Hematopoietic multipotent progenitor cell (in vitro differentiated cells): ENCODE measurements at places on chromosomes 1 and 21. TPM values are rescaled to one million over a fixed set of nuclear protein-coding genes. Genes with fewer than 3 reads are reported as not detected.

The CD1E gene
- total RNA-seq: not detected

The KRTAP12-4 gene
- not detected for total RNA-seq

The CDA gene
- total RNA-seq: 0.27 TPM

The BCAR3 gene
- 1.1 TPM for total RNA-seq

The WNT3A gene
- not detected for total RNA-seq

The B3GALNT2 gene
- total RNA-seq: 10.2 TPM

The OR2T2 gene
- under 0.01 TPM for total RNA-seq

The ACP6 gene
- total RNA-seq: 8.6 TPM

The GPX7 gene
- total RNA-seq: 92.1 TPM

DNA sequence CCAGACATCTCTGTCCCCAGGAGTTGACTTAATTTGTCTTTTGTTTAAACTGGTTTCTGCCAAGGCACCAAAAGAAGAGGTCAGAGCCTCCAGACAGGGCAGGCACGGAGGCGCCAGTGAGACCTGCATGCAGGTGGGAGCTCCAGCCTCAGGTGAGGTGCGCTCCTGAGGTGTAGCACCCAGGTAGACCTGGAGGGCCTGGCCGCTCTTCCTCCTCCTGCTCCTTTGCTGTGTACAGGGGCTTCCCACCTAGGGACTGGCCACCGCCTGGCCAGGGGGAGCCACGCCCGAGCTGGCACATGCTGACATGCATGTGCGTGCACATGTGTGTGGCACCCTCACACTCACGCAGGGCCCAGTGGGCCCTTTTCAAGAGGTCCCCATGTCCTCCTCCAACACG lies 158.7 kb downstream of the PEX14 start:
- no peak for DNase-seq

- DNase-seq: no peak
Measured at GRCh38 chr1:96011606-96012005, 710.0 kb upstream of the PTBP2 start.

- DNase-seq: no peak
Measured at GRCh38 chr1:7253118-7253480, 467.8 kb downstream of the CAMTA1 start.

DNA sequence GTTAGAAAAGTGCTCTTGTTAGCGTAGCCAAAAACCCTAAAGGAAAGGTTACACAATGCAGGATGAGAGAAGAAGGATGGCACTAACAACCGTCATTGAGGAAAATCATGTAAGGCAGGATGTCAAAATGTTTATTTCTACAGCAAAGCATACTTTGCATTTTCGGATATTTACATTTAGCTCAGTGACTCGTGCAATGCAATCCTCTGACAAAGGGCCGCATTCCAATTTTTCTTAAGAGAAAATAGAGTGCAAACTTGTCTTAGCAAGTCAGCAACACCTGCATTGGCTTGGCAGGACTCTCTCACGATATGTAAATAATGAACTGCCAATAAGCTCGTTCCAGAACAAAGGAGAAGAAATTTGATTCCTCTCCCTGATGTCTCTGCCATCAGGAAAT lies 33.3 kb downstream of the TIAM1 start:
- DNase-seq: no peak

DNA sequence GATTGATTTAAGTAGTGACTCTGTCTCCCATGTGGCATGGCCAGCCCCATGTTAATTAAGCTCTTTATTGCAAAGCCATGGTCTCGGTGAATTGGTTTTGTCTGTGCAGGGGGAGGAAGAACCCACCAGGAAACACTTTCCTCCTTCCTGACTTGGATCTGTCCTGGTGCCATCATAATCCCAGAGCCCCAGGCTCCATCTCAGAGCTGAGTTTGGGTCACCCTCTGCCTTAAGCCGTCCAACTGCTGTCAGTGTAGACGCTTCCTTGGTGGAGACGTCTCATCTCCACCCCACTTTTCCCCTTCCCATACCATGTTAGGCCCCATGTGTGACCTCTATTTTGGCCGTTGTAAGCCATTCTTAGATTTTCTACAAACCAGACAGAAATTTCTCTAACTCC lies 36.0 kb upstream of the COL6A2 start:
- no peak for DNase-seq

- peak; percentile 85 for DNase-seq
Measured at GRCh38 chr1:26110731-26111529, 694 bp upstream of the PDIK1L start.

DNA sequence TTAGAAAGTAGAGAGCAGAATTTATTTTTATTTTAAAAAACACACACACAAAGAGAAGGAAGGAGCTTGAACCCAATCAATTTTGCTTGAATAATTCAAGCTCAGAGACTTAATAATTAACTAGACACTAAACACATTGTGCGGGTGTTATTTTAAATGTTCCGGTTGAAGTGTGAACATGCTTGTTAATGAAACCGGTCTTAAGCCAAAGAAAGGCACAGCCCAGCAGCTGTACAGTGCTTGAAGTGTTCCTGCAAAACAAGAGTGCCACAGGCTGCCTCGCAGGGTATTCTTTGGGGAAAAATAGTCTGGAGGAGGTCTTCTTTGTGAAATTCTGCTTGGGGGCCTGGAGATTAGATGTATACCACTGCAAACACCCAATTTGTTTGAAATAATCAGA lies 2.2 kb upstream of the CDC42BPA start:
- DNase-seq: no peak

DNA sequence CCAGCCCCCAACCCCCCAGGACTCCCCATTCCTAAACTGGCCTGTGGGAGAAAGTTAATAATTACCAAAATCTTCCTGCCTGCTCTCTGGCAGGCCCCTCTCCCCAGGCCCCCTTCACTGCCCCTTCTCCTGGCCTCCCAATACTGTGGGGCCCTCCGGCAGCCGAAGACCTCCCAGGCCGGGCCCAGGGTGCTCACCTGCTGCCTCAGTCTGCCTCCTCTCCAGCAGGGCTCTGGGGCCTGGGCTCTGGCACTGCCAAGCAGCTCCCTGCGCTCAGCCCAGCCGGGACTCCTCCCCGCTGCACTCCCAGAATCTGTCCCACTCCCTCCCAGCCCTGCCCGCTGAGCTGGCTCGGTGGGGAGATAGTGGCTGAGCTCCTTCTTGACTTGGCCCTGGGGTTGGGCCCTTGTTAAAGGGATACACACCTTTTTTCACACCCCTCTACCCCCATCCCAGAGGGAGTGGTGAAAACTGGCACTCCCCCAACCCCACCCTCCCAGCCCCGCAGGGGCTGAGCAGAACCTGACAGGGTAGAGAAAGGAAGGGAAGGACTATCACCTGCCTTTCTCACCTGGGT lies at the start of gene S100A16:
S100A16 (minus strand) TSS at position 383 of the 577 bp plus-strand sequence. CDS start 4,986 bp downstream, outside the sequence.
- DNase-seq: no peak

DNA sequence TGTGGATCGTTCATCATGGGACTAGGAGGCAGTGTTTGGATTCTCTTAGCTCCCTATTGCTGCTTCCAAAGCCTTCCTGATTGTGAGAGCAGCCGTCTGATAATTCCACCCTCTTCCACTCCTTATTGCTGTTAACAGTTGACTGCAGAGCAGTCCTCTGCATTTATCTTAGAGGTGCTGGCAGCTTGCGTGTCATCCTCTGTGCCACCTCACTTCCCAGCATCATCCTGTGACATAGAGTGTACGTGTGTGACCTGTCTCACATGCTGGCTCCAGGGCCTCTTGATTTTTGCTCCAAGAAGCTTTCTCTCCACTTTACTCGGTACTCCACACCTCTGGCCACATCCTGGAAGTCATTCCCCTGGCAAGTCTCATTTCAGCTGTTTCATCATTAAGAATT lies 53.0 kb upstream of the DYNLT5 start:
- DNase-seq: no peak

DNA sequence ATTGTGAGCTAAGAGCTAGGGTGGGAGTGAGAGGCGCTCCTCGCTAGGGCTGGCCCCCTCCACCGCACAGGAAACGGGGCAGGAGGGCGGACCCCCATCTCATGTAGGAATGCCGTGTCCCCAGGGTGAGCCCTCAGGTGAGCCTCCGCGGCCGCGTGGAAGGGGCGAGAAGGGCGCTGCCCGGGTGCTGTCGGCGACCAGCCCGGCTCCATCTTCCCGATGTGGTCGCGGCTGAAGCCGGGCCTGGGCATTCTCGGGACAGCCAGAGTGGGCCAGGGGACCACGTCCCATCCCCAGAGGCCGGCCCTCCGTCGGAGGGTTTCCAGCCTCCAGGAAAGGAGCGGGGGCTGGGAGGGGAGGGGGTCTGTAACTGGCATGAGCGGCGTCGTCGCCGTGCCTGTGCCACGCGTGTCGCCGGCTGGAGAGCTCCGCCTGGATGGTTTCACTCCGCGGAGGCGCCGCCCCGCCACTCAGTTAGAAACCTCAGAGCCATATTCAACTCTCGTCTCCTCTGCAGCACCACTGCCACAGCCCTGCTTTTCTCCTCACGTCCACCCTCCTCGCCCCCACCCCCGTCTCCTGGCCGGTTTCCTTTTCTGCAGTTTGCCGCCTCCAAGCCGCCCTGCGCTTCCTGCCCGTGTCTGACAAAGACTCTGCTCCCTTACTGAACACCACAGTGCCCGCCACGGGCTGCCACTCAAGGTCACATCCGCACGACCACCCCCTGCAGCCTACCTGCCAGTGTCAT lies at the start of gene TMEM269:
TMEM269 (plus strand) TSS at position 46 of the 748 bp plus-strand sequence. CDS start 4,903 bp downstream, outside the sequence.
- DNase-seq: peak; percentile 45

GRCh38 chr1:53255031-53255430 lies 16.7 kb upstream of the MAGOH start:
- DNase-seq: no peak

DNA sequence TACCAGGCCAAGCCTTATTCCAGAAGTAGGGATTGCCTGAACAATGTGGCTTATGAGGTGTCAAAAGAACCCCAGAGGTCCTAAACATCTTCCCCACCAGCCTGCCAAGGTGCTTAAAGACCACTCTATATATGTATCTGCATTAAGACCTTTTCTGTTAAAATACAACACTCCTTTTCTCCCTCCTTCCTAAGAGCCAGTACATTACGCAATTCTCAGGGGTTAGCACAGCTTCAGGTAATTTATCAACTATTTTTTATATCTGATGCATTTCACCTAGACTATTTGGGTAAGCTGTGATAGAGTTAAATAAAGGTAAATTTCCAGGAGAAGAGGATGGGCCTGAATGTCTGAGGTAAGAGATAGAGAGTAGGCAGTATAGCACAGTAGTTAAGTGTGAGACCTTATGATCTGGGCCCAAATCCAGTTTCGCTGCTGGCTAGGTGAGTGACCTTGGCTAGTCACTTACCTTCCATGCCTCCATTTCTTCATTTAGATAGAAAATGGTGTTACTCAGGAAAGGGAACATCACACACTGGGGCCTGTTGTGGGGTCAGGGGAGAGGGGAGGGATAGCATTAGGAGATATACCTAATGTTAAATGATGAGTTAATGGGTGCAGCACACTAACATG lies 5.1 kb upstream of the CCN1 start:
- DNase-seq: no peak

DNA sequence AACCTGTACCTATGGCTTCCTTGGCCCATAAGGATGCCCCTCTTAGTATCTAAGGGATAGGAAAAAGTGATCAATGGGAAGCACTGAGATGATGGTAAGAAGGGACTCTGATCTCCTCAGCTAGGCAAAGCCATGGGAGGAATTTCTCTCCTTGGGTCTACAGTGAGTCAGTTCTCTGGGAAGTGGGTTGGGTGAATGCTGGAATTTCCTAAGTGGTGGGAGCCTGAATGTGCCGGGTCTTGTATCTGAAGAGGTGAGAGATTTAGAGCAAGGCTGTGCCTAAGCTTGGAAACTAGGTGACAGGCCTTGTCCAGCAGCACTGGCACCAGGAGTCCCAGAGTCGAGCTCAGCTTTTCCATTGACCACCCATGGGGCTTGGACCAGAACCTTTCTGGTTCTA lies 96.3 kb upstream of the SLC2A1 start:
- DNase-seq: no peak

DNA sequence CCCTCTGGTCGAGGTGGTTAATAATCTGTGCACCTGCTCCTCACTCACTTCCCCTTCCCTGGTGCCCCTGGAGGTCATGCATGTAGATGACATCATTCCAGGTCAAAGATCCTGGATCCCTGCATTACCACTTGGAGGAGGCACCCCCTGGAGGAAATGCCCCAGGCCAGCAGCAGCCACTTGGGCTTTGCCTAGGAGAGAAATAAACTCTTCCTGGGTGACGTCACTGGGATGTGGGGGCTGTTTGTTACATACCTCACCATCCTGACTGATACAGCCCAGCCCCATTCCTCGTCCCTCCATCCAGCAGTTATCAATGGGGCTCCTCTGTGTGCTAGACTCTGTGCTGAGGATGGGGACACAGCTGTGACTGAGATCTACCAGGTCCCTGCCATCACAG lies 433.6 kb downstream of the PTPRU start:
- no peak for DNase-seq

DNA sequence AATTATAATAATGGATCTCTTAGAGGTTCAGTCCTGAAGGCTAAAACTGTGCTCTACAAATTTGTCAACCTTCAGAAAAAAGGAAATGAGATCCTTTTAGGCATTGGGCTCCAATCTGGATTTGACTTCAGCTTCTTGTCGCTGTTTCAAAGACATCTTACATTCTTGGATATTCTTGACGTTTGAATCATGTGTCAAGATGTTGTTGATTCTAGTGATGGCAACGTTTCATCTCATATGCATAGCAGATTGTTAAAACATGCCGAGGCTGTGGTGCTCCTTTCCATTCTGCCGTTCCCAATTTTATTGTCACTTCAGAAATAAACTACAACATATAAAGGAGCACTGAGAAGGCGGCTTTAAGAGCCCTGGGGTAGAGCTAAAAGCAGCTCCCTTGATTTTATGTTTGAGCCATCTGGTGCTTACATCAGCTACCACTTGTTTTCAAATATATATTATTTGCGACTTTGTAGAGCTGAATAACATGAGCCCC lies 467.6 kb upstream of the ZRANB2 start:
- no peak for DNase-seq

DNA sequence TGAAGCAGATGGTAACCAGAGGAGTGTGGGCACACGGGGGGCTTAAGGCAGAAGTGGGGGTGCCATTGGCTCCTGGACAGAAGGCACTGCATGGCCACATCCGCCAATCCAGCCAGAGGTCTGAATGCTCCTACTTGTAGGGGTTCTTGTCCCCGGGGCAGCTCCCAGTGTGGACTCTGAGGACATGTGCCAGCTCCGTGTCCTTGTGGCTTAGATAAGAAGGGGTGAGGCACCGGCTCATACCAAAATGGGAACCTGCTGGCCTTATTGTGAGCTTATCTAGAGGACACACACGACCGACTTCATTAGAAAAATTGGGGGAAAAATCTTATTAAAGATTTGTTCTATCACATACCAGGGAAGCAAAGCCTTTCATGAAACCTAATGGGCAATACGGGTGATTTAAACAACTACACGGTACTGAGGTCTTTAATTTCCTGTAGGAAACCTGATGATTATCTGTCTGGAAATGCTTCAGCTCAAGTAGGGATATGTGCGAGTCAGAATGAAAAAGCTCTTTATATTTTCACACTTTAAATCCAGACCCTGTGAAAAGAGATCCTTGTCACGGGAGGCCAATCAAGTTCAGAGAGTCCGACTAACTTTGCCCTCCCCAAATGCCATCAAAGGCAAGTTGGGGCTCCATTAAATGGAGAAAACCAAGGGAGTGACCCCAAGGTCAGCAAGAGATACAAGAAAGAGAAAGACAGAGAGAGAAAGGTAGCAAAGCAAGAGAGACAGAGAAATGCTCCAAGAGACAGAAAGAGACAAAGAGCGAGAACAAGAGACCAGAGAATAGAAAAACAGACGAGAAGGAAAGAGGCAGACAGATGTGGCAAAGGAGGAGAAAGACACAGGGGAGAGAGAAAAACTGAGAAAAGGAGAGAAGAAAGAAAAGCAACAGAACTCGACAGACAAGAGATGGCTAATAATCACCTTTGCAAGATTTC lies 14.1 kb upstream of the KCNN3 start:
- peak; percentile 90 for DNase-seq
